Astrocyte of the hippocampus (primary cell): ENCODE measurements at places on chromosomes 5 and 9.

DNA sequence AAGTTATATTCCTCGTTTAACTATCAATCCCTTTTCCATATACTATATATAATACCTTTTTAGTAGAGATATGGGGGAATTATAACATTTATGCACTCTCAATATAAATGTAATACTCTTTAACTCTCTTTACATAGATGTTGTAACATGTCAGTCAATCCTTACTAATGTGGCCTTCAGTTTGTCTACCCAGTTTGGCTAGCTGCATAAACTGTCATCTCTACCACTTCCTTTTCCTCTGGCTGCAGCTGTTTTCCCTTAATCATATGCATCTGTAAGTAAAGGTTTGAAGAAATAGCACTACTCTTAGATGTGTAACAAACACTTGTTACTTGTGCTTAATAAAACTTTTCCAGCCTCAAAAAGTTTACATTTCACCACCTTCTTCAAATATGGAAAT, 13.4 kb downstream of the ABHD17B start:
- DNase-seq, result no peak

DNA sequence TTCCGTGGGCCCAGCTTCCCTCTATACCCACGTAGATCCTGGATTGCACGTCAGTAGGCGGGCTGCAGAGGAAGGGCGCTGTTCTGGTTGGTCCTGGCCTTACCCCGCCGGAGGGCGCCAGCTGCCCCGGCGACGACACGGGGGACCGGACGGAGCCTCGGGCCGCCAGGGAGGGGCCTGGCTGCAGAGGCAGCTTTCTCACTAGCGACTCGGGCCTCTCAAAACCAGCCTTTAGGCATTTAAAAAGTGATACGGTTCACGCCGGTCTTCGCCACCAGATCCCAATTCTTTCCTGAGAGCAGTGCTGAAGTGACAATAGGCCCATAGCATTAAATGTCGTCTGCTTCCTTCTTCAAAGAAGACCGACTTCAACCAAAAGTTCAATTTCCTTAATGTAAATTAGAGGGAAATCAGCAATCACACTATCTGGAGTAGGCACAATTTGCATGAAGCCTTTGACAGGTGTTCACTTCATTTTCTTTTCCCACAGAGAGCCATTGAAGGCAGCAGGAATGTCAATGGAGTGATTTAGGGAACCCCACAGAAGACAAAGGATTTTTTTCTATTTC, 17.6 kb upstream of the UBE2D2 start:
- DNase-seq, result peak; percentile 56

GRCh38 chr9:116387934-116388698, 234.5 kb downstream of the PAPPA start:
- no peak for DNase-seq

GRCh38 chr5:1842004-1842819, 40.5 kb downstream of the IRX4 start:
- no peak for DNase-seq

DNA sequence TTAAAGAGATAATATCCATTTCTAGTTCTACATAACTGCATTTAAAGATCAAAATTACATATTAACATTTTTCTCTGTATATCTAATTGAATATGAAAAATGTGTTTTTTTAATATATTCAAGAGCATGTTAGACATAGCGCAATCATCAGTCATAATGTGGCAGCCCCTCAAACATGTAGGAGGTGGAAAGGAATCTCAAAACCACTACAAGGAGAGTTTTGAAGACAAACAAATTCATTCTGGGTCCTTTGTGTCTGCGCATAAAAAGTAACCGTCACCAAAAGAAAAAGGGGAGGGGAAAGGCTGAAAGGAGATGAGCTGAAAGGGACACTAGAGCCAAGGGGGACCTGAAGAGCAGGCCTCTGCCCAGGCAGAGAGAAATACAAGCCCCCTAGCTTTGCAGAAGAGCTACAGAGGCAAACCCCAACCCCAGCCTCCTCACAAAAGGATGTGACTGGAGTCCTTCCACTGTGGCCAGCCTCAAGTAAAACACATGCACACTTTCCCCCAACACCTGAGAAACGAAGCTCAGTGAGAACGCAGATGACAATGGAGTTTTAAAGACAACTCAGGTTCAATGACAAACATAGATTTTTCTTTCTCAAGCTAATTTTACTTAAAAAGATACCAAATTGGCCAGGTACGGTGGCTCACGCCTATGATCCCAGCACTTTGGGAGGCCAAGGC, 62.0 kb downstream of the MAPKAP1 start:
- DNase-seq, result peak; percentile 42

GRCh38 chr9:133366435-133366834, 9.4 kb downstream of the SURF4 start:
- no peak for DNase-seq

- DNase-seq, result no peak
These were observed 52.4 kb downstream of the DMRT2 start for GRCh38 chr9:1102642-1102970.

DNA sequence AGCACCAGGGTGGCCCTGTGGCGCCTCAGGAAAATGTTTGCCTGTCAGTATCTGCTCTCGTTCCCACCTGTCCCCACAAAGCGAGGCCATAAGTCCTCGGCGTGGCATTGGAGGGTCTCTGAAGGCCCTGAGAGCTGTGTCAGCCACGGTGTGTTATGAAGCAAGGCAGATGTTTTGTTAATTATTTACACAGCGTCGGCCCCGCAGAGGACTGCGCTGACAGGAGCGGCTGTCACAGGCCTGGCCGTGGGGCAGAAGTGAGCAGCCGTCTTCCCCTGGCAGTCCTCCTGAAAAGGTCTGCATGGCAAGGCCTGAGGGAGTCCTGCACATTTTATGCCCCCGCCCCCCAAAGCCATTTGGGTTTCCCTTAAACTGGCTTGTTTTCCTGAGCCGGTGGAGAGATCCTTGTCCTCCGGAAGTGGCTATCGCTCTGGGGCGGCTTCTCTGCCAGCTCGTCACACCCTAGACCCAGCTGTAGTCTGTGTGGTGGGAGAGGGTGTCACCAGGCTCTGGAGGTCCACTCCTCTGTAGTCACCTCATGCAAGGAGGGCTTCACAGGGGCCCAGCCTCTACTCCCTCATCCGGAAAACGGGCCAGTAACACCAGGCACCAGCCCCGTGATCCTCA, 6.2 kb downstream of the NEK6 start:
- no peak for DNase-seq

GRCh38 chr9:87378676-87379075, 119.0 kb upstream of the DAPK1 start:
- DNase-seq, result no peak

DNA sequence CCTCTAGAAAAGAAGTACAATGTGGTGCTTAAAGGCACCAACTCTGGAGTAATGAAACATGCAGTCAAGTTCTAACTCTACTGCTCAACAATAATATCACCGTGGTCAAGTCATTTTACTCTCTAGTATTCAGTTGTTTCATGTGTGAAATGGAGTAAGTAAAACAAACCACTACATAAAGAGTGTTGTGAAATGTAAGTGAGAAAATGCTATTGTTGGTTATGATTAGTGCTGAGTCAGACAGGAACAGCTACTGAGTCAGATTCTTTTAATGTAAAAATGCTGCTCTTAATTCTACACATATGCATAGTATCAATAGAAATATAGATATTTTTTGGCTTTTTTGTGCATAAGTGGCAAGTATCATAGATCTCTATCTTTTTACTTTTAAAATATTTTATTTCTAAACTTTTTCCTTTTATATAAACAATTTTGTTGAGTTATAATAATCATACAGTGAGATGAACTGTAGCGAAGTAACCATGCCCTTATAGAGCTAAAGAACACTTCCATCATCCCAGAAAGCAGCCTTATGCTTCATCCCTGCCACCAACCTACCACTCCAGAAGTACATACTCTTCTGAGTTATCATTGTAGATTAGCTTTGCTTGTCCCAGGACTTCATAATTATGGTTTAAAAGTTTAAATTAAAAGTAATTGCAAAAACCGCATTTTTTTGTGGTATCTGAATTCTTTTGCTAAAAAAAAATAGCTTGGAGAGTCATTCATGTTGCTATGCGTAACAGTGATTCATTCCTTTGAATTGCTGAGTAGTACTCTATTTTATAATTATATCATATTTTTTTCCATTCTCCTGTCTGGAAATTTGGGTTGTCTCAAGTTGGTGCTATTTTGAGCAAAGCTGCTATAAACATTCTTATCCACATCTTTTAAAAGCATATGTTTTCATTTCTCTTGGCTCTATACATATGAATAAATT, 548.2 kb upstream of the CLINT1 start:
- DNase-seq, result peak; percentile 21

- DNase-seq, result no peak
These were observed 446.9 kb upstream of the CLINT1 start for GRCh38 chr5:158305861-158306260.

GRCh38 chr5:155530046-155530445, 516.5 kb downstream of the KIF4B start:
- DNase-seq, result peak; percentile 9
